ENCODE measurements at places on chromosomes 1 and 21.
A peak's percentile ranks its signal among the peaks of the same experiment; 100 is the strongest.

GRCh38 chr1:178941261-178941689 is 70.4 kb upstream of the ANGPTL1 start:
- no peak for DNase-seq

DNA sequence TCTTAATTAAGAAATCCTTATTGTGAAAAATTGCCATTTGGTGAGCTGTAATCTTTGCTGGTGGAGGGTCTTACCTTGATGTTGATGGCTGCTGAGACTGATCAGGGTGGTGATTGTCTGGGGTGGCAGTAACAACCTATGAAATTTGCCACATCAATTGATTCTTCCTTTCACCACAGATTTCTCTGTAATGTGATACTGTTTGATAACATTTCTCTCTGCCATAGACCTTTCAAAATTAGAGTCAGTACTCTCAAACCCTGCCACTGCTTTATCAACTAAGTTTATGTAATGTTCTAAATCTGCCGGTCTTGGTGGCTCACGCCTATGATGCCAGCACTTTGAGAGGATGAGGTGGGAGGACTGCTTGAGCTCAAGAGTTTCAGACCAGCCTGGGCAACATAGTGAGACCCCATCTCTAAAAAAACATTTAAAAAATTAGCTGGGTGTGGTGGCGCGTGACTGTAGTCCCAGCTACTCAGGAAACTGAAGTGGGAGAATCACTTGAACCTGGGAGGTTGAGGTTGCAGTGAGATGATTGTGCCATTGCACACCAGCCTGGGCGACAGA is 5.0 kb downstream of the KPNA6 start:
- DNase-seq: no peak

GRCh38 chr1:233704170-233704897 is 90.4 kb downstream of the KCNK1 start:
- DNase-seq: no peak

DNA sequence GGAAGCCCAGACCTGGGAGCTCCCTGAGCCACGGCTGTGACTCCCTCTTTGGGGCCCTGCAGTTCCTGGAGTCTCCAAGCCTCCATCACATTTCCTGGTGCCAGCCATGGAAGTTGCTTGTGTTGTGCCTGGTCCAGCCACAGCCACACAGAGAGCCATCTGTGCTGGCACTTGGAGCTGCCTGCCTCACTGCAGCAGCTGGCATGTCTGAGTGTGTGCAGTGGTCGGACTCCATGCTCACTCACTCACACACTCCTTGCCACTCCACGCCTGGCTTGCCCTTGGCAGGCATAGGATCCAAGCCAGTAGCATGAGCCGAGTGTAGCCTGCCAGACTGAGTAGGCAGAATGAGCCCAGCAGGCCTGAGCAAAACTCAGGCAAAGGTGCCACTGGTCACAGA is 516.3 kb upstream of the BEND5 start:
- DNase-seq: no peak

DNA sequence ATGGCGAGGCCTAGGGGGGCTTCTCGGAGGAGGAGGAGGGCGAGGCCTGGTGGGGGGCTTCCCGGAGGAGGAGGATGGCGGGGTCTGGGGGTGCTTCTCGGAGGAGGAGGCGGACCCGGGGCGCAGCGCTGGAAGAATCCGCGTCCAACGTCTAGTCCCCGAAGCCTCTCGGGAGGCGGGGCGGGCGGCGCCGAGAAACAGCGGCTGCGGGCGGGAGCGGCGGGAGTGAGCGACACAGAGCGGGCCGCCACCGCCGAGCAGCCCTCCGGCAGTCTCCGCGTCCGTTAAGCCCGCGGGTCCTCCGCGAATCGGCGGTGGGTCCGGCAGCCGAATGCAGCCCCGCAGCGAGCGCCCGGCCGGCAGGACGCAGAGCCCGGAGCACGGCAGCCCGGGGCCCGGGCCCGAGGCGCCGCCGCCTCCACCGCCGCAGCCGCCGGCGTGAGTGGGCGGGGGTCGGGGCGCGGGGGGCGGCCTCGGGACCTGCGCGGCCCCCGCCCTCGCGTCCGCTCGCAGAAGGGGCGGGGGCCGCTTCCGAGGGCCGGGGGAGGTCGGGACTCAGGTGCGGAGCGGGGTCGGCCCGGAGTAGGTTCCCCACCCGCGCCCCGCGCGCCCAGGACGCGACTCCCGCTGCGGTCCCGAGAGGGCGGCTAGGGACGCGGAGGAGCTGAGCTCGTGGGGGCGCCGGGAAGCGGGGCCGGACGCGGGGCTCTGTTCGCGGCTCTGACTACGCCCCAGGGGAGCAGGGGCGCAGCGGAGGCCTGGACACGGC is at the start of gene KLHL17:
KLHL17 (plus strand) TSS at position 222 of the 769 bp plus-strand sequence; CDS start at position 332, 110 bp downstream.
- DNase-seq: peak; percentile 67

DNA sequence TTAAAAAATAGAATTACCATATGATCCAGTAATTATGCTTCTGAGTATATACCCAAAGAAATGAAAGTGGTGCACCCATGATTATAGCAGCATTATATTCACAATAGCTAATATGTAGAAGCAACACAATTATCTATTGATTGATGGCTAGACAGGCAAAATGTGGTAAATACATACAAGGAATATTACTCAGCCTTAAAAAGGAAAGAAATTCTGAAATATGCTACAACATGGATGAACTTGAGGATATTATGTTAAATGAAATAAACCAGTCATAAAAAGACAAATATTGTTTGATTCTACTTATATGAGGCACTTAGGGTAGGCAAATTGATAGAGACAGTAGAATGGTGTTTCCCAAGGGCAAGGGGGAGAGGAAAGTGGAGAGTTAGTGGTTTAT is 80.8 kb downstream of the MAP3K7CL start:
- DNase-seq: no peak

GRCh38 chr1:148435406-148435805 is 47.7 kb downstream of the PPIAL4G start:
- DNase-seq: no peak

DNA sequence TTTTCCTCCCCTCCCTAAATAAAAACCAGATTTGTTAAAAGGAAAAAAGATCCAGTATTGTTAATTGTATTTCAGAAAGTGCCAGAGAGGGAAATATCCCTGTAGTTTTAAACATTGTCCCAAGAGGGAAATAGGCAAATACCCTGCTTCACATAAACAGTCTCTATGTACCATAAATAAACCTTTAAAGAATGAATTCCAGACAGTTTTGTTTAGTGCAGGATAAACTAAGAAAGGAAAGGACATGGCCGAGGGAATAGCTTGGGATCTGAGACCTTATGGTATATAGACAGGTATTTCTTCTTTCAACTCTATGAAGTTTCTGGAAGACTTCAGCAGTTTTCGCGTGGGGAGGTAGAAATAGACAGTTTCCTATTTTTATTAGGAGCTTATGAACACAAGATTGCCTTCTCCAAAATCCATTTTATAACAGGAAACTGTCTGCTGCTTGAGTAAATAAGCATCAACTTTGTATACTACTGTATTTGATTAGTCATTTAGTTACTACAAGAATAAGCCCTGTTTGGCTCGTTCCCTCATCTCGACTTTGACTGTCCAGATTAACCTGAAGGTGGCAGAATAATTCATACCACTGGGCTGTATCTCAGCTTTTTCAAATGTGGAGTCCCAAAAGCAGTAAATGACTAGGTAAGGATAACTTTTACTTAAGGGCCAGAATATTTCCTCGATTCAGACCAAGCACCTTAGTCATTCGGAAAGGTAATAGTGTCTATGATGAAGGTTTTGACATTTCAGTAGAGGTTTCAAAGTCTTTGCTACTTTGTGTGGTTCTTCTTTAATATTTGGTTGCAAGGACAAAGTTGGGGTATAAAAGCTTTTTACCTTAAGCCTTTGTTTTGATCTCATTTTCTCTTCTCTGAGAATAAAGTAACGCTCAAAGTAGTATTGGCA is 177.5 kb downstream of the VPS13D start:
- DNase-seq: no peak

DNA sequence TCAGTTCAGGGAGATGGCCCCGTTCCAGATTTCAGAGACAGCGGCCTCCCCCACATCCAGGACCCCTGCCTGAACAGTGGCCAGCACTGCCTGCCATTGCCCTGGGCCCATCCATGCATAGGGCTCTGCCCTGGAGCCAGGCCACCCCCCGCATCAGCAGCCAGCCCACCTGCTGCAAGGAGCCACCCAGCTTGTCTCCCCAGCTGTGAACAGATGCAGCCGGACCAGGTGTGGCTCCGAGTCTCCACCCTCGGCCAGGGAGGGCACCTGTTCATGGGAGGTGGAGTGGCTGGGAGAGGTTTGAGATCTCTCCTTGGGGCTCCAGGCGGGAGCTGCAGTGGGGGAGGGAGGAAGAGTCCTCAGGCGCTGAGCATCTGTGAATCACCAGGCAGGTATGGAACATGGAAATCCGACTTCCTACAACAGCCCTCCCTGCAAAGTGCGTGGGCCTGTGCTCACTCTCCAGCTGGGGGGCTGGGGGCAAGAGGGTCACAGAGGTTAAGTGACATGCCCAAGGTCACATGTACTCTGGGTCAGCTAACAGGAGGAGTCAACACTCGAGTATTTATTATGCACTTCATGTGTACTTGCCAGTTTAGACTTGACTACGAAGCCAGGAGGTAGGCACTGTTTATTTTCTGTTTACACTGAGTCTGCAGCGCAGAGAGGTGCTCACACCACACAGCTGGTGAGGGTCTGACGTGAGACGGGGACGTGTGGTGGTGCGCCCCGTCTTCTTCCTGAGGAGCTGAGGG is 4.8 kb upstream of the HES5 start:
- no peak for DNase-seq

DNA sequence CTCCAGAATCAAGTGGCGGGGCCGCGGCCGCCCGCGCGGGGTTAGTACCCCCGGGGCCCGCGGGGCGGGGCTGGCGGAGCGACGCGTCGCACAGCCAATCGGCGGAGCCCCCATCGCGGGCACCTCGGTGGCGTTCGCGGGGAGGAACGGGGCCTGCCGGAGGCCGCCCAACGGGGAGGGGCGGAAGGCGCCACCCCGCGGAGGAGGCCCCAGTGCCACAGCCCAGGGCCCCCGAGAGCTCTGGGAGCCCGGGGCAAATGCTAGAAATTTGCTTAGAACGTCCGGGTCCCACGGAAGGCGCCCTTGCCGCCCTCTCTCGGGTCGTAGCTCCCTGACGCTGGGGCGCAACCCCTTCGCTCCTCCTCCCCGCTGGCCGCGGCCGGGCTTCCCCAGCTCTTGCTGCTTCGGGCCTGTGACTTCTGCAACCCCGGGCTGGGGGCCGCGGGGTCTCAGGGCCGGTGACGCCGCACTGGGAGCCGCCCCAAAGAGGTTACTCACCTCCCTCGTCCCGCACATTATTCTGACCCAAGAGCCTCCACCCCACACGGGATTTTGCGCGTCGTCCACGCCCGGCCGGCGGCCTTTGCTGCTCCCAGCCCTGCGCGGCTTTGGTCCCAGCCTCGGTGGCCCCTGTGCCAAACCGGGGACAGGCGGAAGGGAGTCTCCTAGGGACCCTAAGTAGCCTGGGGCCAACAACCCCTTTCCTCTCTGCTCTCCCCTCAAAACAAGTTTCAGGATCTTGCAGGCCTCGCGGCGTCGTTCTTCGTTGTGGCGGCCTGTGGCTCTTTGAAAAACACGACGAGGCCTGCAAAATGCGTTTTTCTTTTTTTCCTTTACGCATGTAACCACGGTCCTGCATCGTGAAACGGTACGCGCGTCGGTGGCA is at the start of gene RUNX3:
RUNX3 (minus strand) TSS at position 17 of the 886 bp plus-strand sequence. CDS start 408 bp downstream, outside the sequence.
- no peak for DNase-seq

GRCh38 chr1:209241487-209241886 is 342.0 kb upstream of the CAMK1G start:
- no peak for DNase-seq

DNA sequence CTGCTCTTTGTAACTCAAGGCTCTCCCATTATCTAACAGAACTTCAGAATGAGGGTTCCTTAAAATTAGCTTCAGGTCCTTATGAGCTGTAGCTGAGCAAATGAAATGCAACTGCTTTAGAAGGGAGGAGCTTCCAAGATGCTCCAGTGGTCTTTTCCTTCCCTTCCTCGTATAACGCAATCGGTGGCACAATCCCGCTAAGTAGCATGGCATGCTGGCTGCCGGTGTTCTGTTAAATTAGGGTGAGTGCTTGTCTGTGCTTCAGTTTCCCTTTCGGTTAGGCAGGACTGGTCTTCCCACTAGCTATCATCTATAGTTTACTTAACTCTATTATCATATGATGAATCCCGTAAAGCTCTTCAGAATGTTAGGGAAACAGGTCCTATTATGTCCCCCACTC is 917 bp downstream of the KIAA0040 start:
- DNase-seq: no peak

GRCh38 chr1:21185221-21185731 is 8.6 kb upstream of the EIF4G3 start:
- DNase-seq: no peak
